Activated naive CD4-positive, alpha-beta T cell (primary cell): ENCODE measurements at places on chromosomes 3 and 15.

DNA sequence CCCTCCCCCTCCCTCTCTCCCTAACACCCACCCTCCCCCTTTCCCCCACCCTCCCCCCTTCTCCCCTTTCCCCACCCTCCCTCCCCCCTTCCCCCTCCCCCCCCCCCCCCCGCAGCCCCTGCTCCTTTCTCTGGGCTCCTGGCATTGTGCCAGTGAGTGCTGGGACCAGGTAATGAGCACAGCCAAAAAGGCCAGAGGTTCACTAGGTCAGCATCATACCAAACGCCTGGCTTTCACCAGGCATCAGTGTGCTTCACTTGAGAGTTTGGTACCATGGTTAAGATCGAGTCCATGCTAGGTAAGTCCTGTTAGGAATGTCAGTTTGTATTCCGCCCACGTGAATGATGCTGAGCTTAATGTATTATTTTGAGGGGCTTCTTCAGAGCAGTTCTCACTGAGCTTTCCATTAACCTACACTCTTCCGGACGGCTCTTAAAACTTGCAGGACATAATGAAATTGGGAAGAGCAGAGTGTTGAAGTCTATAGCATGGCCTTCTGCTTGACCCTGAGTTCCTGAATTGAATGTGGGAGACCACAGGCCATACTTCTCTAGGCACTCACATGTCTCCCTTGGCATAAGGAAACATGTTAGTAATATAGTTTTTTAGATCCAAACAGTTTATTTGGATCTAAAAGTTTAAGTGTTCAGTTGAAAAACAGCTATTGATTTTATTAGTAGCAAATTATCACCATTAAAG lies 45.6 kb downstream of the SENP2 start:
- no peak for DNase-seq

DNA sequence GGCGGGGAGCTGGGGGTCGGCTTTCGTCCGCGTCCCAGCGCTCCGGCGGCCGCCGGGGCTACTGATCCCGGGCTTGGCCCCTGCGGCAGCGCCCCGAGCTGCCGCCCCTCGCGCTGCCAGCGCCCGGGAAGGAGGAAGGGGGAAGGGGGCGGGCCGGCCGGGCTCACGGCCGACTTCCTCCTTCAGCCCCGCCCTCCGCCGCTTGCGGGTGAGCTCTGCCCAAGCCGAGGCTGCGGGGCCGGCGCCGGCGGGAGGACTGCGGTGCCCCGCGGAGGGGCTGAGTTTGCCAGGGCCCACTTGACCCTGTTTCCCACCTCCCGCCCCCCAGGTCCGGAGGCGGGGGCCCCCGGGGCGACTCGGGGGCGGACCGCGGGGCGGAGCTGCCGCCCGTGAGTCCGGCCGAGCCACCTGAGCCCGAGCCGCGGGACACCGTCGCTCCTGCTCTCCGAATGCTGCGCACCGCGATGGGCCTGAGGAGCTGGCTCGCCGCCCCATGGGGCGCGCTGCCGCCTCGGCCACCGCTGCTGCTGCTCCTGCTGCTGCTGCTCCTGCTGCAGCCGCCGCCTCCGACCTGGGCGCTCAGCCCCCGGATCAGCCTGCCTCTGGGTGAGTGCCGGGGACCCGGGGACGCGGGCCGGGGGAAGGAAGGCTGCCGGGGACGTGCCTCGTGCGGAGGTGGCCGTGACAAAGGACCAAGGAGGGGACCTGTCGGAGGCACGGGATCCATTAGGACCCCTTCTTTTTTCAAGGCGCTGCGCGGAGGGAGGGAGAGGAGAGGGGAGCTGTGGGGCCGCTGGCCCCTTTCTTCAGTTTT lies at the start of gene SEMA4B:
TSS of gene SEMA4B (plus strand) at position 201 of the 814 bp plus-strand sequence. CDS start at position 450, 249 bp downstream.
- DNase-seq: peak; percentile 39

DNA sequence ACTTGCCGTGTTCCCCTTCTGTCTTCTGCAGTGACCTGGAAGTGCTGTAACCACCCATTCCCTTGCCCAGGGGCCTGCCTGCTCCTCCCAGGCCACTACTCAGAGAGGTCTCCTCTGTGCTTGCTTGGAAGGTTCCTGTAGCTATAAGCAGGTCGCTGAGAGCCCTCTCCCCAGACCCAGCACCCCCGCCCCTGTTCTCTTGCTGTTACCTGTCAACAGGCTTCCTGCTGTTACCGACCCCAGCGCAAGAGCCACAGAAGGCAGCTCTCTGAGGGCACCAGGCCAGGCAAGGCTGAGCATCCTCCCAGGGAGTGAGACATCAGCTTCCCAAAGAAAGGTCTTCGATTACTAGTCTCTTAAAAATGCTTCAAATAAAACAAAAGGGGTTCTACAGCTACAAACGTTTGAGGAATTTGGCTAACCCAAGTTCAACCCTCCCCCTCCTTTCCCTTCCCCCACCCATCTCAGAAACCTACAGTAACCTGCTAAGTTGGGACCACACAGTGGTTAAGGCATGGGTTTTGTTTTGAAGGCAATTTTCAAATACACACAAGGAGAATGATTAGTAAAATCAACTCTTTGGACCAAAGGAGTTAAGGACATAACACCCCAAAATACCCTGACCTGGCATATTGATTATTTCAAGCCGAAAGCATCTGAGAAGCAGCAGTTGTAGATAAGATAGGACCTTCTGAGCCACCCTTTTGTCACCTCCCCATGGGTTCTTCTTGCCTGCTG lies 74.9 kb upstream of the MFGE8 start:
- no peak for DNase-seq

GRCh38 chr3:148084931-148085330 lies 612.8 kb upstream of the AGTR1 start:
- DNase-seq: no peak

GRCh38 chr3:115646027-115646690 lies 22.8 kb downstream of the GAP43 start:
- no peak for DNase-seq

GRCh38 chr3:121975702-121976302 lies 46.2 kb downstream of the ILDR1 start:
- no peak for DNase-seq

- DNase-seq: no peak
Measured at GRCh38 chr15:49750553-49750952, 129.7 kb downstream of the DTWD1 start.

GRCh38 chr15:85027033-85027380 lies 45.4 kb downstream of the PDE8A start:
- DNase-seq: no peak

GRCh38 chr3:160804762-160805161 lies 48.7 kb downstream of the PPM1L start:
- no peak for DNase-seq

DNA sequence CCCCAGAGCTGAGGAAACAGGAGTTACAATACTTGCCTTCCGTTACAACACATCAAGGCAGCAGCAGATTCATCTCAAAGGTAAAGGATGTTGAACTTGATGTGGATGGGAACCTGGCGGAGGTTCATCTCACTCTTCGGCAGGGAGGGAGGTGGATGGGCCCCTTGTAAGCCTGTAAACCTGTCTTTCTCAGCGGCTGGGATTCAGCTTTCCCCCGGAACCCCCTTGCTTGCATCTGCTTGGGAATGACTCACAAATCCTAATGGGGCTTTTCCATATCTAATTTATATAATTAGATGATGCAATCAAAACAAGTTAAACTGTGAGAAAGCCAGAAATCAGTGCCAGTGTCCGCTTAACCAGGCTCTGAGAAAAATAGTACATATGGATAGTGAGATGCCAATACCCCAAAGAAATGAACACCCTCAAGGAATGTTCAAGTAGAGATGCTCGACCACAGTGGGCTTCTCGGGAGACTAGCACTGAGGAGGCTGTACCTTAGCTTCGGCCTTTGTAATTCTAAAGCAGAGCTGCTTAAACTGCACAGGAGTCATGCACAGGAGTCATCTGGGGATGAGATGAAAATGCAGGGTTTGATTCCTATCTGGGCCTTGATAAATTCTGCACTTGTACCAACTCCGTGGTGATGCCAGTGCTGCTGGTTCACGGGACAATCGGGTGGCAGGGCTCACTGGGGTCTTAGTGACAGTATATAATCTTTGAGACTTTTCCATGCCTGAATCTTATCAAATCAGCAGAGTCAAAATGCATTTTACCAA lies 2.2 kb upstream of the FAM240A start:
- no peak for DNase-seq

DNA sequence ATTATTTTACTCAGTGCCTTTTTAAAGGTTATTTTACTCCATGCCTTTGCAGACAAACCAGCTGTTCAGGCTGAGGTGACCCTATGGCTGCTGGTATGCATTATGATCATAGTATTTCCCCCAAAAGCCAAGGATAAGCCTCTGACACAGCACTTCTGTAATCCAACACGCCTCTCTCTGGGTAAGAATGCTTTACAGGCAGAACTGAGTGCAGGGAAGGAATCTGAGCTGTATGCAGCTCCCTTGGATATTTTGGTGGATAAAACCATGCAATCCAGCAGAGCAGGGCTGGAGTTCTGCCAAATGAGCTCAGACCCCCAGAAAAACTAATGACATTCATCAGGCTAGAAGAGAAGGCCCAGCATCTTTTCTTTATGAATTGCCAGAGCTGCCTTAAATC lies 11.7 kb upstream of the MAP1A start:
- no peak for DNase-seq

GRCh38 chr15:77138167-77138522 lies 67.2 kb upstream of the TSPAN3 start:
- DNase-seq: no peak

DNA sequence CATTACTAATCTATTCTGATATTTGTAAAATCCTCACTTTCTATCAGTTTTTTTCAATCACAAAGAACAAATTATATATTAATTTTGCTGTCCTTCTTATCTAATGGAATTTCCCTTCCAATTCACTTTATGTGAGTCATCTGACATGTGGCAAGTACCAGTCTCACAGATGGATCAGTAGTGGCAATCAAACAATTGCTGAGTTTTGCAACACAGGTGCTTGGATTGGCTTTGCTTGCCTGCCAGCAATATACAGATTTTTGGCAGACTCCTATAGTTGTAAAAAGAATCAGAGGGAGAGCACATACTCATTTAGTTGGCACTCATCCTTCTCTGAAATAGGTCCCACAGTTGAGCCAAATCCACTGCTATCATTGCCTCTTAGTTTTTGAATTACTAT lies 83.7 kb downstream of the BCHE start:
- DNase-seq: no peak

DNA sequence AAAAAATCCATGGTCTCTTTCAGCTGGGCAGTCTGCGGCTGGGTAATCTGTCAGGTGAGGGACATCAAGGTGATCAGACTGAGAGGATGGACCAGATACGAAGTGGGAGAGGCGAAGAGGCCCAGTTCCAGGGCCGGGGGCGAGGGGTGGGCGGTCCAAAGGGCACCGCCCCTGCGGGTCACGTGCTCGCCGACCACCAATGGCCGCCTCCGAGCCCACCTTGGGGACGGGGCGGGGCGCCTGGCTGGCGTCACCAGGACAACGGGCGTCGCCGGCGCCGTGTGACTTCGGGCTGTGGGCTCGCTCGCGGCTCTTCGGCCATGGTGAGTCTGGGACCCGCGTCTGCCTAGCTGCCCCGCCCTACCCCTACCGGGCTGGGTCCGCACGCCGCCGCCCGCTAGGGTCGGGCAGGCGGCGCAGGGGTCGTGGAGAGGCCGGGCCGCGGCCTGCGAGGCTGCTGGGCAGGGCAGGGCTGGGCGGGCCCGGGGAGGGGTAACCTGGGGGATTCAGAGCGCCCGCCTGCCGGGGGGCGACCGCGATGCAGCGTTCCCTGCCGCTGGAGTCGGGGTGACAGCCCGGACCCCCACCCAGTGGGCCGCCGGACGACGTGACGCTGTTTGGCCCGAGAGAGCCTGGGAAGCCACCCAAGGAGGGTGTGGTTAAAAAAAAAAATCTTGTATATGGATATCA lies at the start of gene FBXL2:
TSS of gene FBXL2 (plus strand) at position 250 of the 690 bp plus-strand sequence. CDS start at position 321, 71 bp downstream.
- DNase-seq: no peak

DNA sequence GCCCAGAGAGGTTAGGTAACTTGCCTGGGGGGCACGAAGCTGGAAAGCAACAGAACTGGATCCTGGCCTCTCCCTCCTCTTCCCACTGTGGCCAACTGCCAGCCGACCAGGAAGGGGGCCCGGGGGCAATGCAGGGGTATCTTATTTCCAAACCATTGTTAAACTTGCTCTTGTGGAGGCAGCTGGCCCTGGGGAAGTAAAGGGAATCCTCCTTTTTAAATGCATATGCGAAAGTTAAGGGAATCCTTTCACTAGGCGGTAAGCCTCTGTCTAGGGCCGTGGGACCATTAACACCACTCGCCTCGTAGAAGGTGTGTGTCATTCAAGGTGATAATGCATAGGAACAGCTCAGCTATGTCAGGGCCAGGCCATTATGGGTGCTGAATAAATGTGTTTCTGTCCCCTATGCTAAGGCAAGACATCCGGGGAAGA lies 68.6 kb downstream of the ST6GAL1 start:
- no peak for DNase-seq

DNA sequence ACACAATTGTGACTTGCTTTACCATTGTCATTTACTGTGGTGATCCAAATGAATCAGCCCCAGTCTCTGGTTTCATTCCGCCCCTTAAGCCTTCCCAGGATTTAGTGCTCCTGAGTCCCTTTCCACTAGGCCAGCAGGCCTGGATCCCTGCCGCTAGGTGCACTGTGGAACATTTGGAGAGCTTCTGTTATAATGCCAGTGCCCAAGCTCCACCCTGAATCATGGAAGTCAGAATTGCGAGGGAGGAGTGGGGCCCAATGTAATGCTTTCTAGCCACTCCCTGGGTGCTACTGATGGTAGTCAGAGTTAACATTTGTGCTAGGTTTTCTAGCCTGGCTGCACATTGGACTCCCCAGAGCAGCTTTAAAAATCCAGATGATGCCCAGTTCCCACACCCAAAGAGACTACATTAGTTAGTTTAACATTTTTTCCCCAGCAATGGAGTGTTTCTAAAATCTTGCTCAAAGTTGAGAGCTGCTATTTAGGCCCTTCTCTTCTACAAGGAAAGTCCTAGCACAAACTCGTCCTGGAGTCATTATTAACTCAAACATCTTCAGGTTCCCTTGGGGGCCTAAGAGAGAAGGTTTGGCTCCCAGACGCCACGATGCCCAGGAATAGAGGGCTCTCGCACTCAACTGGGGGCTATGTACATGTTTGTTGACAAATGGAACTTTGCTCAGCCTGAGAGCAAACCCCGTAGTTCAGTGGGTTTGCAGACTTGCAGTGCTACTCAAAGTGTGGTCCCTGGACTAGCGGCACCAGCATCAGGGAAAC lies 366.7 kb upstream of the PROK2 start:
- DNase-seq: no peak

DNA sequence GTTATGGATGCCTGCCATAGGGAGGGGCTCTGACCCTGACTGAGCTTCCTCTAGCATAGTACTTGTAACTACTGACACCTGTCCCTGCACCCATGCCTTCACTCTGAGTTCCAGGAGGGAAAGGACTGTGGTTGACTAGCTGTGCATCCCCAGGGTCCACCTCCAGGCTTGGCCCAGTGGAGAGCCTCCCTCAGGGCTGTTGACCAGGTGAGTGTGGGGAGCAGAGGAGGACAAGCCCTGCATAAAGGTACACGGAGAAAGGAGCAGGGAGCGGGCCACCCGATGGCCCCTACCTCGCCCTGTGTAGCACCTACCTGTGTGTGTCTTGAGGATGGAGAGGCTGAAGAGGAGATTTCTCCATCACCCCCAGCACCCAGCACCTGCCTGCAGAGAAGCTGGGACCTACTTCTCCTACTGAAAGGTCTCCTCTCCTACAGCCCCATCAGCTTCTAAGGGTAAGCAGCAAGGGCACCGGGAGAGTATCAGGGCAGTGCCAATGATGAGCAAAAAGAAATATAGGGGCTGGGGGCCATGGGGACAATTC lies 6.7 kb upstream of the LTF start:
- no peak for DNase-seq
